MM.1S (cell line): ENCODE measurements at places on chromosomes 2 and 18.
A peak's percentile ranks its signal among the peaks of the same experiment; 100 is the strongest.

- DNase-seq = no peak
Measured at GRCh38 chr2:180443888-180444287, 436.8 kb upstream of the CWC22 start.

GRCh38 chr2:50448556-50448955 lies 583.4 kb downstream of the NRXN1 start:
- DNase-seq = no peak

DNA sequence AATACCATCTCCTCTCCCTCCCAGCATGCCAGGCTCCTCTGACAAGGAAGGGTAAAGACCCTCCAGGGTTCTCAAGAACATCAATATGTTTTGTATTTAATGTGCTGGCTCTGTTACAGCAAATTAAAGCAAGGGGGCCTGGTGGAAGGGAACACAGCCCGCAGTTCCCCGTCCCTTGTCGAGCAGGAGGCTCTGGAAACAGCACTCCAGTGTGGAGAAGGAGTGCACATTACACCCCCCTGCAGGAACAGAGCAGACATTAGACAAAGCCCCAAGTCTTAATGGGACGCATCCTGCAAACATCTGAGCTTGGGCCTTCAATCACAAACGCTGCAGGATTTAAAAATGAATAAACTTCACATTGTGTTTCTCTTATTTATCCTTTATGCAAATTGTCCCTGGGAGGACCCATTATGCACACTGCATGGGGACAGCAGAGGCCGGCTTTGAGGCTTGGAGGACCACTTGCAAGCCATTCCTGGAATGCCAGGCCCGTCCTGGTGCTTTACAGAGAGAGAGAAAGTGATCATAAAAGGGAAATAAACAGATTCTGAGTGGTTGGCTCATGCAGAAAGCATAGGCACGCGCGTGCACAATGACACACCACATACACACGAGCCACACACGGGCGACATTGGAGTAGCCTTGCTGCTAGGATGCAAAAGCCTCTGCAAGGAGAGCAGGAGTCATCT lies 328.7 kb downstream of the SMAD2 start:
- no peak for DNase-seq

GRCh38 chr2:24834733-24835395 lies 41.6 kb downstream of the CENPO start:
- no peak for DNase-seq

DNA sequence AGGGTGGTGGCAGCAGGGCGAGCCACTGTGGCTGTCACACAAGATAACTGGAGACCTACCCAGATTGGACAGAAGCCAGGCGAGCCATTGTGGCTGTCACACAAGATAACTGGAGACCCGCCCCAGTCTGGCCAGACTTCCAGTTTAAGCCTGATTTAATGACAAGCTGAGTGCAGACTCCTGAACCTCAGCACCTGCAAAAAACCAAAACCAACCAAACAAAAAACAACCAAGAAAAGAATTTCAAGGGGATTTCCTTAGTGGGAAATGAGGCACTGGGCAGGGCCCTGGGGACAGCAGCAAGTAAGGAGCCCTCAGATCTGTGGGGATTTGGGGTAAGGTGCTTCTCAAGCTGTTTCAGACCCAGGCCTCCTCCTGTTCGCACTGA lies 95.2 kb upstream of the BOD1L2 start:
- DNase-seq = peak; percentile 82

DNA sequence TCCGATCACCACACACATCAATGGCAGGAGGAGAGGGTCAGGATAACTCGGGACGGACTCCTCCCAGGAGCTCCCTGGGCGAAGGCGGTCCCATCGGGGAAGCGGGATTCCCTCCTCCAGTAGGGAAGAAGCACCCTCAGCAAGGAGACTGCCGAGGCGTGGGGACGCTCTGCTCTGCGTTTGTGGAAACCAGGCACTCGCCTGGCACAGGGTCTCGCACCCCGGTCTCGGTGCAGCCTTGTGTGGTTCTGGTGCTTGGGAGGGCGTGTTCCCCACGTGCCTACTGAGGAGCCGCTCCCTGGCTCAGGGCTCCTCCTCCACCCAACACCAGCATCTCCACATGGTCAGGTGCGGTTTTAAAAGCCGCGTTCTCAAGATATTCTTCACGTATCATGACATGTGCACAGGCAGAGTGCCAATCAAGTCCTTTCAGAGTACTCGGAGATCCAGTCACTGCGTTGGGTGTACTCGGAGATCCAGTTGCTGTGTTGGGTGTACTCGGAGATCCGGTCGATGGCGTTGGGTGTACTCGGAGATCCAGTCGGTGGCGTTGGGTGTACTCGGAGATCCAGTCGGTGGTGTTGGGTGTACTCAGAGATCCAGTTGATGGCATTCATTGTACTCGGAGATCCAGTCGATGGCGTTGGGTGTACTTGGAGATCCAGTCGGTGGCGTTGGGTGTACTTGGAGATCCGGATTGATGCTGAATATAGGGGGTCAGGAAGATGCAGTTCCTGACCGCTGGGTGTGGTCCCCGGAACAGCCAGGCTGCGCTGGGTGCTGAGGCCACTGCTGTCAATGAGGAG lies 117.5 kb downstream of the RTP5 start:
- DNase-seq = no peak

GRCh38 chr2:44549099-44549471 lies 187.3 kb downstream of the CAMKMT start:
- DNase-seq = no peak
